ENCODE measurements at places on chromosomes 2 and 18.

GRCh38 chr2:7427293-7428060, 510.3 kb downstream of the RNF144A start:
- DNase-seq, result no peak

DNA sequence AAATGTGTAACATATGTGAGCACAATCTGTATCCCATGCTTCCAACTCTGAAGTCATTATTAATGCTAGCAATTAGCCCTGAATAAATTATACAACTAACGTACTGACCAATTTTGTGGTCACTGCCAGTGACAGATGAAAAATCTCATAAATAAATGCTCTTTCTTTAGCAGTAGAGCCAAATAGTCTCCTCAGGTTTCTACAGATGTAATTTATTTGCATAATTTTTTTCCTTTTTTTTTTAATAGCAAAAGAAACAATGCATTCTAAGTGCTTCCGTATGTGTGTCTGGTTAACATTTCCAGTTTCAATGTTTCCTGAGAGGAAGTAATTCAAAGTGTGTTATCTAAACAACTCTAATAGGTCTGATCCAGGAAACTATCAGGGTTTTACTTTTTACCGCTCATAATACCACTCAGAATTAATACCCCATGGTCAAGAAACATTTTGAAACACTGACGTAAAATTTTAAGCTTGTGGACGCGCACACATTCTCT, 108.4 kb downstream of the MEP1B start:
- no peak for DNase-seq

- no peak for DNase-seq
Measured at GRCh38 chr2:88247531-88247930, 77.4 kb downstream of the THNSL2 start.

DNA sequence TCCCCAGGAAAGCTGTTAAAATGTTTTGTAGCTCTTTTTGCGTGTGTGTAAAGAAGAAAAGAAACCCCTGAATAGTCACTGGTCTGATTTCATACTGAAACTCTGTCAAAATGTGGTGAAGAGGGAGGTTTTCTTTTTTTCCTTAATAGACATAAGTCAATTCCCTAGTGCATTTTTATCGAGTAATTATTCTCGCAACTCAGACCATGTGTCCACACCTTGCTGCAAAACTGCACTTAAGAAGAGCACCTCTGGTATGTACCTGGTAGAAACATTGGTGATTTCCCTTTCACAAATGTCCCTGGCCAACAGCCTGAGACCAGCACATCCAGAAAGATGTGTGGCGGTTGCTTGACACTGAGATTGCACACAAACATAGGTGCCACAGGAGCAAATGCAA, 159.9 kb downstream of the ZNF521 start:
- DNase-seq, result no peak

DNA sequence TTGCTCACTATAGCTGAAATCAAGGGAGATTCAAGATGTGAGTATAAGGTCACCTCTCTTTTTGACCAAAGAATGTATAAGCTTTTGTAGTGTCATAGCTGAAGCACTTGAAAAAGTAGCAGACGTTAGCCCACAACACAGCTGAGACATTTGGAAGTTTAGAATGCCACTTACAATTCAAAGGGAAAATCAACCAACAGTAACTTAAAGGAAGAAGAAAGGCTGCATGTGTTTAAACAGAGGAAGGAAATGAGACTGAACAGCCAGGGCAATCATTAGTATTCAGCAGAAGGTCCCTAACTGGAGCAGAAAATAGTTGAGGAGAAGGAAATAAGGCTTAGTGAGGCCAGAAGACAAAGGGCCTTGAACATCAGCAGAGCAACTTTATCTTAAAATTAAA, 23.5 kb upstream of the SCG2 start:
- DNase-seq, result no peak

GRCh38 chr2:19833978-19834377, 67.8 kb downstream of the TTC32 start:
- DNase-seq, result no peak

DNA sequence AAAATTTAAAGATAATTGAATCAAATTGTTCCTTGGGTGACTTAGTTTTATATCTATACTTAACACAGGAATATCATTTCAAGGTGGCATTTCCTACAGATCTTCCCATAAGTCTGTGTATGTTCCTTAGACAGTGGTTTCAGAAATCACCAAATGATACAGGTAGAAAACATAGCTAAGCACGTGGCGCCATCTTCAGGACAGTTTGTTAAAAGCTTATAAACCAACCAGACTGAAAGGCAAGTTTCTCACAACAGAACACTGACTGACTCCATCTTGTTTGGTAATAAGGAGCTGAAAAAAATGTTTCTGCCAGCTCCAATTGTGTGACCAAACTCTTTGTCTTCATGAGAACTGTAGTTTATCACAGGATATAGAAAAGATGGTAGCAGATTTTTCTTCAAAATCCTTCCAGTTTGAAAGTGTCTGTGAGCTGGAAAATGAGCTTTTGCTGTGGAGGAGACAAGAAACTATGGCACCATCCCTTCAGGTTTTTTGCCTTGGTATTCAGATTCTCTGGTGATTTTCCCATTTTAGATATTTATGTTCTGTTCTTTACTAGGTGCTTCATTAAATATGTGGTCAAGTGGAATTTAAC, 34.8 kb upstream of the NEUROD1 start:
- peak; percentile 67 for DNase-seq

- DNase-seq, result no peak
Measured at GRCh38 chr18:56475250-56475649, 163.1 kb downstream of the TXNL1 start.

GRCh38 chr2:11858883-11859282, 112.5 kb downstream of the LPIN1 start:
- DNase-seq, result no peak

DNA sequence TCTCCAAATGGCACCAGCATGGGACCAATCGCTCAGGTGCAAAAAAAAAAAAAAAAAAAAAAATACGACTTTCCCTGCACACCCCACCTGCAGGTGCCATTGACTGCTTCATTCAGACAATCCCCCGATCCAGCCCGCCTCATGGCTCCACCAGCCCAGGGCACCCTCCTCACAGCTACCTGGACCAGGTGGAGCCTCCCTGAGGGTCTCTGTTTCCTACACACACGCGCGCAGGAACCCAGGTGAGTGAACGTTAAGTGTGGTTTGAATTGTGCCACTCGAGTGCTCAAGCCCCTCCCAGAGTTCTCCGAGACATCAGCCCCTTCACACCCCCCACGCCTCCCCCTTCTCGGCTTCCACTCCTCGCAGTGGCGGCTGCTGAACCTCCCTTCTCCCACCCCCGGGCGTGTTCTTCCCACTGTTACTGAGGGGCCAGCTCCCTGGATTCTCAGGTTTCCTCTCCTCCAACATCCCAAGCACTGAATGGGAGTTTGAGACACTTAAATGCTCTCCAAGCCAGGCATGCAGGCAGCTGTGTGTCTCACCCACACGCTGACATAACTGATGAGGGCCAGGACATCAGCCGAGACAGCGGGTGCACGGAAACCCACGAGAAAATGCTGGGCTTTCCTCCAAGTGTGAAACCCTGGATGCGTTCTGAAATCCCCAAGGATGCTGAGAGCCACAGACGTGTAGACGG, 88.8 kb upstream of the SNTG2 start:
- DNase-seq, result no peak

DNA sequence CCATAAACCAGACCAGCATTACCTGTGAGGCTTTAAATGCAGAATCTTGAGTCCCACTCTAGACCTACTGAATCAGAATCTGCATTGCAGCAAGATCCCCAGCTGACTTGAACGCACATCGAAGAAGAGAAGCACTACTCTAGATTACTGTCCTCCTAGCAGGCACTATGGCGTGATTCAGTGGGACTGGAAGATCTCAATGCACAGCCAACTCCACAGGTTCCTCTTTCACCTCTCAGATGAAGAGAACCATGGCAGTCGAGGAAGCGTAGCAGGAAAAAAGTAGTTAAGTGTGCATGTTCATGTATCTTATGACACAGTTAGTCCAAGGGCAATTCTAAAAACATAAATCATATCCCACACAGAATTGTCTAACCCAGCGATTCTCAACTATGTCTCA, 97.4 kb downstream of the STK39 start:
- DNase-seq, result no peak

- DNase-seq, result no peak
Measured at GRCh38 chr2:27023740-27024139, 9.0 kb upstream of the TMEM214 start.

- DNase-seq, result no peak
Measured at GRCh38 chr2:42386682-42387081, 25.7 kb upstream of the COX7A2L start.

- peak; percentile 71 for DNase-seq
Measured at GRCh38 chr2:85537600-85538506, 1.1 kb upstream of the MAT2A start.

DNA sequence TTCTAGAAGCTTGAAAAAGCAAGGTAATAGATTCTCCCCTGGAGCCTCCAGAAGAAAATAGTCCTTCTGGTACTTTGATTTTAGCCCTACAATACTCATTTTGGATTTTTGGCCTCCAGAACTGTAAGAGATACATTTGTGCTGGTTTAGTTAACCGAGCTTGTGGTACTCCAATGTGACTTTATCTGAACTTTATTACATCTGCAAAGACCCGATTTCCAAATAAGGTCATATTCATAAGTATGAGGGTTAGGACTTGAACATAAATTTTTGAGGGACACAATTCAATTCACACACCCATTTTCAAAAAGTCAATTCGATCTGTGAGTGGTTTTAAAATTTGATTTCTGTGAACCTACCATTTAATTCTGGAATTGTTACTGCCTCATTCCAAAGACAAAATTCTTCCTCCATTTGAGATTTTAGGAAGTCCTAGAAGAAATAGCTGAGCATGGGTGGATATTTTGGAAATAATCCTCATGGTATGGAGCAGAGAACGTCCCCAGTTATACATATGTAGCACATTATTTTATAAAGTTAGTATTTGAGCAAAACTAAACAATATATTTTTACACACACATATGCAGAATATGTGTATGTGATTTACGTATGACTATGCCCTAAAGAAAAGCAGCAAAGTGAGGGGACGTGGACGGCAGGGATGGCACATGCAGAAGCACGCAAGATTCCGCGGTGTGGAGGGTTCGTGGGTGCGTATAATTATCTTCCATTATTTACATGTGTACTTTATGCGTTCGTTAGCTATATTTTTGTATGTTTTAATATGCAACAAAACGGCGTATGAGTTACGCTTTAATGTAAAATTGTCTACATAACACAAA, 905 bp upstream of the NUP35 start:
- no peak for DNase-seq

- DNase-seq, result peak; percentile 64
Measured at GRCh38 chr2:113370478-113371091, 66.9 kb upstream of the ZNG1B start.

GRCh38 chr2:131146231-131146630, 41.1 kb downstream of the PLEKHB2 start:
- no peak for DNase-seq

DNA sequence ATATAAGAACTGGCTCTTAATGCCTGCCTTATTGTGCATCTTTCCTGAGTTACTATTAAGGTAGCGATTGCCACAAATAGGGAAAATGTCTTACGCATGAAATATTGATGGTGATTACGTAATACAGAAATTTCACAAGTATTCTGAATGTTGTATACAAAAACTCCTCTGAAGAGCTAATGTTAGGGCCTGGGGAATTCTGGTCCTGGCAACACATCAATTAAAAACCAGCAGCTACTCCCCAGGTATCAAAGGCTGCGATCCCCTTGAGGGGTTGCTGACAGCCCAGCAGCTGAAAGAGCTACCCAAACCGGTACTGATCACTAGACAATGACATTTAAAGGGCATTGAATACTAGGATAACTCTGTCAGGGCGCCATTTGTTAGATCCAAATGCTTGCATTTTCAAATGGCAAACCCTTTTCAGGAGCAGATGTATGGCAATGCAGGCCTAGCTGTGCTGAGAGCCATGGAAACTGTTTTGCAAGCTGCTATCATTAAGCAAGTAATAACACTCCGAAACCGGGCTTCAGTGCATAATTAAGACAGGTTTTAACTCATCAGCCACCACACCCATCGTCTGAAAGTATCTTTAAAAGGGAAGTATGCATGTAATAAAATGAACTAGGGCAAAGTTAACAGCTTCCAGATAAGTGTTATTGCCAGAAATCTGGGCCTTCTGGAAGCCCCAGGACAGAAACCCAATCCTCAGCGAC, 78.4 kb downstream of the CLHC1 start:
- DNase-seq, result no peak

DNA sequence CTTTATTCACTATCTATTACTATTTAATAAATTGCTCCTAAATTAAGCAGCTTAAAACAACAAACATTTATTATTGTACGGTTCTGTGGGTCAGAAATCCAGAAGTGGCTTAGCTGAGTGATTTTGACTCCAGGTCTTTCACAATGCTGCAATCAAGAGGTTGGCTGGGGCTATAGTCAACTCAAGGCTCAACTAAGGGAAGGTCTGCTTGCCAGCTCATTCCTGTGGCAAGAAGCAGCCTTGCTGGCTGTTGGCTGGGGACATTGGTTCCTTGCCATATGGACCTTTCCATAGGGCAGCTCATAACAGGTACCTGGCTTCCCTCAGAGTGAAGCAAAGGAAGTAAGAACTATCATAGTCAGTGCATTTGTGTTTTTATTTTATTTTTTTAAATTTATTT, 5.0 kb upstream of the MRPL19 start:
- no peak for DNase-seq

GRCh38 chr2:240435457-240435947, at the start of gene GPC1:
Gene GPC1 (plus strand): TSS chr2:240435663. CDS start chr2:240435919, 256 bp downstream.
- peak; percentile 79 for DNase-seq

GRCh38 chr2:158815658-158816057, 20.5 kb downstream of the DAPL1 start:
- DNase-seq, result no peak

DNA sequence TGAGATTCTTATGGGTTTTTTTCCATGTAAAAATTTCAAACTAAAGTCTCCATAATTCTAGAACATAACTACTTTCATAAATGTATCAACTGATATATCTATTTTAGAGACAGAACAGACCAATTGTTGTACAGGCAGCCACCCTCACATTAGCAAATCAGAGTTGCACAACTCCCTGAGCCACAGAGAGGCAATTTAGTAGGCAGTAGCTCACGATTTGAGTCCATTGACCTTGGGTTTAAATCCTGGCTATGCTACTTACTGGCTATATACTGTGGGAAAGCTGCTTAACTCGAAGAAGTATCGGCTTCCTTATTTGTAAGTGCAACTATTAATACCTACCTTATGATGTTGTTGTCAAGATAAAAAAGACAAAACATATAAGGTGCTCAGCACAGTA, 16.2 kb downstream of the MTIF2 start:
- no peak for DNase-seq

- DNase-seq, result no peak
Measured at GRCh38 chr2:33166287-33166881, 219.6 kb downstream of the LTBP1 start.

DNA sequence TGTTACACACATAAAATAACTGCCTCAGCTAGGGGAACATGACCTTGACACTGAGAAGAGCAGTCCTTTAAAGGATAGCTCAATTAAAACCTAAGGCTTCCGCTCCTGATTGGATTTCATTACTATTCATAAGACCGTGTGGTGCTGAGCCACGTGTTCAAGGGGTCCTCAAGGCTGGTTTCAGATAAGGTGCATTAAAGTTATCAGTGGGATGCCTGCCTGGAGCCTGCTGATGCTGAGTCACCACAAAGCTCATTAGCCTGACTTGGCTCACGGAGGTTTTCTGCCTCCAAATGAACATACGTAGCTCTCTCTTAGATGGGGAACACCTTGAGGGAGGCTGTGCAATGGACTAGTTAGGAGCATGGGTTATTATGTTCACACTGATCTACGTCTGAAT, 518.9 kb downstream of the TDRD15 start:
- no peak for DNase-seq
